MG63 (cell line): ENCODE measurements at places on chromosomes 5 and 9. TPM values are rescaled to one million over a fixed set of nuclear protein-coding genes. Genes with fewer than 3 reads are reported as not detected.

DNA sequence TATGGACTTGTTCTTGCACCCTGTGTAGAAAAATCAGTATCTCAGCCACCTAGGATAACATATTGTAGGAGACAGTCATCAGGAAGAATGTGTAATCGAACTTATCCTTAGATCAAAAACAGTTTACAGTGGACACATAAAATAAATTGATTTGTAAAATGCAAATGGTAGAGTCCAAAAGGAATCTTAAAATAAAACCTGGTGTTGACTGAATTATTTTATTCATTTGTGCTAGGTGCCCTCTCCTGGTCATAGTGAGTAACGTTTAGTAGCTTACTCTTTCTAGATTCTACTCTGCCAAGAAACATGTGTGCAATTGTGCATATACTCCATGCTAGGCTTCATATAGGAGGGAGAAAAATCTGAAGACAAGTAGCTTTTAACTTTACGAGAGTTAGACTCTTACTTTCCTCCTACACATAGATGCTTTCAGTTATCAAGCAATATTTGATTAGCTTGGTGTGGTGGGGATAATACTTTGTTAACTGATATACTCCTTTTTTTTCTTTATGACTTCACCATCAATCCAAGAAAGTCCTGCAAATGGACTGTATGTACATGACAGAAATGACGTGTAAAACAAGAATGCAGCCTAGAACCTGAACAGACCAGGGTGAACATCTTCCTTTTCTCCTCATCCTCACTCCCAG lies 23.7 kb upstream of the LOX start:
- DNase-seq: no peak

Gene CHMP5
- 55.7 and 62.7 TPM in 2 replicates for total RNA-seq

Gene TAL2
- not detected in 2 replicates for total RNA-seq

- no peak for DNase-seq
Measured at GRCh38 chr5:111513131-111513520, 791 bp upstream of the STARD4 start.

- no peak for DNase-seq
Measured at GRCh38 chr5:142828797-142829535, 58.8 kb downstream of the ARHGAP26 start.

Gene ANKRD33B
- total RNA-seq: 9.6 and 10.4 TPM in 2 replicates

GRCh38 chr5:86118542-86118941 lies 499.2 kb upstream of the COX7C start:
- no peak for DNase-seq

- no peak for DNase-seq
Measured at GRCh38 chr5:178305801-178306200, 73.2 kb upstream of the PHYKPL start.

Gene SCGB3A2
- total RNA-seq: not detected in 2 replicates

DNA sequence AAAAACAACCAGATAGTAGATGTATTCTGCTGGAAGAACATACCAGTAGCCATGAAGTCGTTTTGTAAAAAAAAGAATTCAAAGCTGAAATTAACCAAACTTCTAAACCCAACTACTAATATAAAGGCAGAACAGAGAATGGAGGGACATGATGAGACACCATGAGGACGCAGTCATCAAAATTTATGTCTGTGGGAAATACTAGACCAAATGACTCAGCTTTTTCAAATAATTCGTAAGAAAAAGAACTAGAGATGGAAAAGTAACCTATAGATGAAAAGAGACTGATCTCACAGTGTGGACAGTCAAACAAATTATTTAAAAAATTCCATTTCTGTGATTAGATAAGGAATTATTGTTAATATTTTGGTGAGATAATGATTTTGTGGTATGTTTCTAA lies 10.3 kb downstream of the TTC23L start:
- no peak for DNase-seq
